OCI-LY7 (cell line): ENCODE measurements at places on chromosomes 3 and 15. TPM values are rescaled to one million over a fixed set of nuclear protein-coding genes. Genes with fewer than 3 reads are reported as not detected.

Gene MAGEL2
- not detected in 2 replicates for total RNA-seq

Gene AQP9
- total RNA-seq = not detected in 2 replicates

Gene NANOGP8
- total RNA-seq = not detected in 2 replicates

Gene ITIH3
- not detected in 2 replicates for total RNA-seq

Gene ZNF385D
- not detected in 2 replicates for total RNA-seq

Gene EXD1
- not detected in 2 replicates for total RNA-seq

Gene CPOX
- total RNA-seq = 8.8 and 10.1 TPM in 2 replicates

Gene NDN
- total RNA-seq = not detected in 2 replicates

Gene CEMIP
- not detected in 2 replicates for total RNA-seq

Gene GOLGA6D
- not detected in 2 replicates for total RNA-seq

Gene TRH
- not detected in 2 replicates for total RNA-seq

Gene PLAAT1
- not detected in 2 replicates for total RNA-seq

Gene RLBP1
- total RNA-seq = not detected in 2 replicates

Gene CIAO2A
- 78.7 and 86.7 TPM in 2 replicates for total RNA-seq
